ENCODE measurements at places on chromosomes 5 and 9.

DNA sequence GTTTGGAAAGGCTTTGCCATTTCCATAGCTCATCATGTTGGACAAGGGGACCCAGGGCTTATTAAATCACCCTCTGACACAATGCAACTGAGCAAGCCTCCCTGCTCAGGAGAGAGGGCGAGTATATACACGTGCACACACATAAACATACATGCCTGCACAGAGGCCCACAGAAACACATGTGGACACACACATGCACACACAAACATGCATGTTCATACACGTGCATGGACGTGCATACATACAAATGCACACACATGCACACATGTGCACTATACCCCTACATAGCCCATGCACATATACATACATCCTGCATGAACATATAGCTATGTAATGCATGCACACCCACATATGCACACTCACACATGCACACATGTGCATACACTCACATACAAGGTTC, 99.5 kb upstream of the ALDH1B1 start:
- no peak for DNase-seq

DNA sequence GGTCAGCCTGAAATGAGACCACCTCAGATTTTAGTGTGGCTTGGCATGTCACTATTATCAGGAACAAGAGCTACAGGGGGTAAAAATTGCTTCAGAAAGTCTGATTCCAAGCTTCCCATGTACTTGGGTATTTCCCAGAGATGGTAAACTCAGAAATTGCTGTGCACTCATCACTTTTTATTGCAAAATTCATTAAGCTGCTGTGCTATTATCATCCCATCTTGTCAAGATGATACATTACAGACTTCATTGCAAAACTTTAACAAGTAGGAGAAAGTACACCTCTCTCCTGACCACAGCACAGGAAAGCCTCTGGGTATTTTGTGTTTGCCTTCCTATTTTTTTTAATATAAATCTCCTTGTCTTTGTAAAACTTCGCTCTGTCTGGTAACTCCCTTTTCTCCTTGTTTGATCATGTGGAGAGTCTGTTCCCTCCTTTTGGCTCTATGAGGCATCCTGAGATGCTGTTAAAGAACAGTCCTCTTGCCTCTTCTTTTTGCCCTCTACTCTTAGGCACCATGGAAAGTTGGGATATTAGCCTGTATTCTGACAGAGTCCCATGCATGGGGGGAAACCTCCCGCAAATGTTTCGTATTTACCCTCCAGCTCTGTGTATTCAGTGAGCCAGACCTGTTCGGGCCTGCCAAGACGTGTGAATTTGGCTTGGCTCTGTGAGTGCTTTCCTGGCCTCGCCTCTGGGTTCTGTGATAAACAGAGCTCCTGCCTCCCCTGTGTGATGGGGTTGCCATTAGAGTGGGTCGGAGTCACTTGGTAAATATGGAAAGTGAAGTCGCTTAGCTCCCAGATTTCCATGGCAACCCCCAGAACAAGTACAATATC, 260.7 kb downstream of the NR3C1 start:
- DNase-seq: no peak

DNA sequence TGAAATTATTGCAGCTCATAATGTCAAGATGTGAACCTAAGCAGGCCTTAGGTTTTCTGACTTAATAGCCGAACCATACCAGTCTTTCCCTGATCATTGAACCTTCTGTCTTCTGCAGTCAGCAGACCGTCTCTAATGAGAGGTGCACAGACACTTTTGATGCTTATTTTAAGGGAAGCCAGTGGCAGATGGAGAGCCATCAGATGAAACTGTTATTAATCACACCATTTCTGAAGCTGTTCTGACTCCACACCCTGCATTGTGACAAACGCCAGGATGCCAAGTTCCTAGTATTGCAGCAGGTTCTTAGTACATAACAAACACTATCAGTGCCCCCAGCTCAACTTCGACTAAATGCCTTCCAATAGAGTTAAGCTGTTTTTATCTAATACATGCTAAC, 43.0 kb downstream of the PIK3R1 start:
- no peak for DNase-seq

DNA sequence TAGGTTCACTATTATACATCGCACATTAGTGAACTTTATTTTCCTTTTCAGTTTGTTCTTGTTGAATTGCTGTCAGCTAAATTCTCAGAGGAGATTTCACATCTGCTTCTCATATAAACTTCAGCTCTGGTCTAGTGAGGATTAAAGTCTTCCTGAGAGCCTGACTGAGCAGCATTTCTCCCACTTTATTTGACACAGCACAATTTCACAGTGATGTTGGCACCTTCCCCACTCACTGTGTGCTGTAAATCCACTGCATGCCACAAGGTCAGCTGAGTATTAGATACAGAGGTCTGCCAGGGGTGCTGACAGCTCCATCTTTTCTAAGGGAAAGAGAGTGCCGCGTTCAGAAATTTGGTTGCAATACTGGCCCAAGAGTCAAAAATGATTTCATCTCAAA, 567.4 kb downstream of the PRR16 start:
- no peak for DNase-seq

DNA sequence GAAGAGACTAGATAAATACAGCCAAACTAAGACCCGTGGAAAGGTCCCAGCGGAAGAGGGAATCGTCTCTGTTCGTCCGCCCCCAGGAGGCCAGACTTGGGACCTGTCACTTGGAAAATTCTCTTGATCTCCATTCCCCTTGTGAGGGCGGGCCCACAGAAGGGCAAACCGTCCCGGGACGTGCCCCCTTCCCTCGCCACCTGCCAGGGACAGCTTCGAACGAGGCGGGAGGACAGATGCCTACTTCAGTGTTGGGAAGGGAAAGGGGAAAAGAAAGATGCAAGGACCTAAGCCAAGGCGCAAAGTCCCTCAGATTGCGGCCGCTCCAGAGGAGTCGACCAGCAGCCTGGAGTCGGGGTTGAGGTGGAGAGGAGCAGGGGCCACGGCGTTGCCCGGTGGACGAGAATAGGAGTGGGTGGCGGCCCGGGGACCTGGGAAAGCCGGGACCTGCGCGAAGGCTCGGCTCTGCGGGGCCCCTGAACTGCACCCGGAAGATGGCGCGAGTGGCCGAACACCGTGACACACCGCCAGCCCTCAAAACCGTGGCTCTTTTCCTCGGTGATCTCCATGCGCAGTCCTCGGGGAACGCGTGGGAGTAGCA, 4.4 kb upstream of the EBF1 start:
- no peak for DNase-seq

DNA sequence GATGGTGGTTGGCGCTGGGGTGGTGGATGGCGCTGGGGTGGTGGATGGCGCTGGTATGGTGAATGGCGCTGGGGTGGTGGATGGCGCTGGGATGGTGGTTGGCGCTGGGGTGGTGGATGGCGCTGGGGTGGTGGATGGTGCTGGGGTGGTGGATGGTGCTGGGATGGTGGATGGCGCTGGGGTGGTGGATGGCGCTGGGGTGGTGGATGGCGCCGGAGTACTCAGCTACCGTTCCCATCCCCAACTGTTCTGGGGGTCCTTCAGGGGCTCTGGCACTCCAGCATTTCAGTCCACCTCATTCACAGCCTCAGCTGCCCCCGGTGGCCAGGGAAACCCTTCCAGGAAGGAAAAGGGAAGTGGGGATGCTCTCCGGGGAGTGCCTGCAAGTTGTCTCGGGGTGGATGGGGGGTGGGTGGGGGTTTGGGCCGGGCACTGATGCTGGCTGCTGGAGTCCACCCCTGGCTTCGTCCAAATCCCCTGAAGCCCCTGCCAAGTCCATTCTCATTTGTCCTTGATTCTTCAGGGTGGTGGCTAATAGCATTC, 147.3 kb upstream of the COL5A1 start:
- DNase-seq: no peak

- DNase-seq: no peak
Measured at GRCh38 chr5:76579166-76579937, 43.9 kb downstream of the F2RL2 start.

DNA sequence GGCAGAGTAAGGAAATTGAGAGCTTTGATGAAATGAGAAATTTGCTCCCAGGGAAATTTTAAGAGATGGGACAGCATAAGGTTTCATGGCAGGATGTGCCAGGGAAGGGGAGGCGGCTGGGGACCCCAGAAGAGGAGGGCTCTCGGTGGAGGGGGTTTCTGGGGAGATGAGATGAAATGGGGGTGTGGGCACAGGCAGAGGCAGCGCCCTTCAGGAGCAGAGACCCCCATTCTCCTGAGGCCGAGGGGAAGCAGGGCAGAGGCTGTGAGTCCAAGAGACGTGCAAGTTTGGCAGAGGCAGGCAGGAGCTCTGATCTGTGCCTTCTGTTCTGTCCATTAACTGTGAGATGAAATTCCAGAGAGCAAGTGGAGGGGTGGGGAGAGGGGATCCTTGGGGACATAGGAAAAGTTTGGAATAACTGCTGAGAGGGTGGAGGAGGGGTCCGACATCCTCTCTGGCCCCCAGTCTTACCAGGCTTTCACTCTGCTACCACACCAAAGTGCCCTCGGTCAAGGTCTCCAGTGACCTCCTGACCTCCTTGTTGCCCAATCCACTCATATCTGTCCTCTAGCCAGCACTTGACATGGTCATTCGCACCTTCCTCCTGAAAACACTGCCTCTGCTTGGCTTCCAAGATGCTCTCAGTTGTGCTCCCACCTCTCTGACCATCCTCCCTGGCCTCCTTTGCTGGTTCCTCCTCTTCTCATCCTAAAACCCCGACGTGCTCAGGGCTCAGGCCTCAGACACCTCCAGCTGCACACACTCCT, 108.1 kb upstream of the MVB12B start:
- DNase-seq: no peak

GRCh38 chr5:157993201-157993600, 134.3 kb upstream of the CLINT1 start:
- no peak for DNase-seq

GRCh38 chr5:130545291-130545690, 619.8 kb downstream of the HINT1 start:
- no peak for DNase-seq

DNA sequence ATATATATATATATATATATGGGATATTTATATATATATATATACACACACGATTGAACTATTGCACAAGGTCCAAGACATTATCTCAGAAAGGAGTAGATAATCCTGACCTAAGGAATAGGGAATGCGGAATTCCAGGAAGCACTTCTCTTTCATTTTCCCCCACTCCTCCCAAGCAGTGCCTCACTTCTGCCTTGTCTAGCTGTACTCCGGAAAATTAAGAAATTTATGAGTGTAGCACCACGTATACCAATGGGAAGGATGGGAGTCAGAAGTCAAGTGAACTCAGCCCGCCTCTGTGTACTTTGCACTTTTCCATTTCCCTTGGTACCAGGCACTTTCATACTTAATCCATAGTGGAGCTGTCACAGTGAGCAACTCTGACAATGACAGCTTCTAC, 10.9 kb downstream of the SLC36A1 start:
- no peak for DNase-seq

DNA sequence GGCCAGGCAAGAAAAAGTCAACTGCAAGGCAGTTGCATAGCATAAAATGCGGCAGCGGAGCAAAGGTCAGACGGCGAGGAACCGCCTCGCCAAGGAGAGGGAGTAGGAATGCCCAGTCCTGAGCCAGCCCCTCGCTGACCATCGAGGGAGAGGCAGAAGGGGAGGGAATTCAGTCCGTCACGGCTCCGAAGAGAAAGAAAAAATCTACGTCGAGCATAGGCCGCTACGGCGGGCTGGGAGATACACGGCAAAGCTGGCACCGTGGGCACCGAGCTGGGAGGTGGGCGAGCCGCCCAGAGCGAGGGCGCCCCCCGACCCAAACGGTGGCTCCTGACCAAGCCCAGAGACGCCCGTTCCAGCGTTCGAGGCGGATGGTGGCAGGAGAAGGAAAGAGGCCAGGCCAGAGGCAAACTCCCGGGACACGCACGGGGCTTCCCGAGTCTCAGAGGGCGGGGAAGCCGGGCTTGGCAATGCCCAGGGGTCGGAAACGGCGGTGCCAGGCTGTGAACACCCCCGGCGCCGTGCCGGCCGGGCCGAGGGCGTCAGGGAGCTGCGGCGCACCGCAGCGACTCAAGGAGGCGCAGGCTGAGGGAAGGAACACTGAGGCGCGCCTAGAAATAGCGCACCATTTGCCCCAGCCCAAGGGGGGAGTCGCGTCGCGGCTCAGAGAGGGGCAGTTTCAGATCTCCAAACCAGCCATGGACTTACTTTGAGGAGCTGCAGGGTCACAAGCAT, 518 bp downstream of the SPRY4 start:
- no peak for DNase-seq

DNA sequence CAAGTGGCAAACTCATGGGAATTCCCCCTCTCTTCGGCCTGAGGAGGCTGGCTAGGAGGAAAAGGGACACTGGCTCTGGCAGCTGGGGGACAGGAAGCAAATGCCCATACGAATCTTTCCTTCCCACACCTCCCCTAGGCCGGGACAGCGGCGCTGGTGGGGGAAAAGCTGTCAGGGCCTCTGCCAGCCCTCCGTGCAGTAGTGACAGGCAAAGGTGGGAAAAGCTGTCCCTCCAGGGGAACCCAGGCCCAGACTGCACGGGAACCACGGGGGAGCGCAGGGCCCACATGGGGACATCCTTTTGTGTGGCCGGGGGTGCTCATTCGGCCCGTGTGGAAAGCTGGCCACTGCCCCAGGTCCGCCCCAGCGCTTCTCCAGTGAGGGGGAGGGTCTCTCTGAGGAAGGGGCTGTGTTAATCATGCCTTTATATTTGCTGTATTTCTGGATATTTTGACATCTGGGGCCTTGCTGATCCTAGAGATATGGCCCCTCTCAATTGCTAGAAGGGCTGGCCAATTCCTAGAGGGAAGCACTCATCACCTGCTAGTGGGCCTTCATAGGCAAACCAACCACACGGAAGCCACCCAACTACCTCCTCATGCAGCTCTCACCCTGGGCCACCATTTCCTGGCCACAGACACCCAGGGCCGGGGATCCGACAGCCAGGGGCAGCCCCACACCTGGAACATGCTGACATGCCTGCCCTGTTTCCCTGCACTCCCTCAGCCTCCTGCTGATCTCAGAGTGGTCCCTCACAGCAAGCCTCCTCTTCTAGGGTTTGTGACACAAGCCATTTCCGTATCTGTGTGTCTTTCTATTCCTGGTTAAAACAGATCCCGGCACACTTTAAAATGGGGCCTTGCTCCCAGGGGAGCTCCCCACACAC, 138.8 kb downstream of the ROR2 start:
- no peak for DNase-seq

- no peak for DNase-seq
Measured at GRCh38 chr9:89640361-89640760, 35.5 kb downstream of the GADD45G start.

DNA sequence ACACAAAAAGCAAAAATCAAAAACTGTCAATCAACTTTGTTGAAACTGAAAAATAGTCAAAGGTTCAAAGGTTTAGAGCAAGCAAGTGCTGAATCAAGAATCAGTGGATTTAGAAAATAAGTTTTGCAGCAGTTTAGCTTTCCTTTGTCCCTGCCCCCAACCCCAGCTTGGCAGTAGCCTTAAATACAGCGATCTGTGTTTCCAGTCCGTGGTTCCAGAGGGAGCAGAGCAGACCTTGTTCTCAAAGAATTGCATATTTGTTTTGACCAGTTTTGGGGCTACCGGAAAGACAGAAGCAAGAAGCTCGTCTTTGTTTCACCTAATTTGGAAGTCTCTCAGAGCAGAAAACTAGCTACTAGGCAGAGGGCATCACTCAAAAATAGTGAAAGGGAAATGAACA, 57.2 kb upstream of the PRDM9 start:
- DNase-seq: no peak
